ENCODE measurements at places on chromosomes 13 and 19. TPM values are rescaled to one million over a fixed set of nuclear protein-coding genes. Genes with fewer than 3 reads are reported as not detected.

- no peak for DNase-seq
Measured at GRCh38 chr13:22874839-22875238, 305.9 kb upstream of the SGCG start.

GRCh38 chr19:13400296-13400695 lies 106.0 kb downstream of the CACNA1A start:
- DNase-seq: no peak

DNA sequence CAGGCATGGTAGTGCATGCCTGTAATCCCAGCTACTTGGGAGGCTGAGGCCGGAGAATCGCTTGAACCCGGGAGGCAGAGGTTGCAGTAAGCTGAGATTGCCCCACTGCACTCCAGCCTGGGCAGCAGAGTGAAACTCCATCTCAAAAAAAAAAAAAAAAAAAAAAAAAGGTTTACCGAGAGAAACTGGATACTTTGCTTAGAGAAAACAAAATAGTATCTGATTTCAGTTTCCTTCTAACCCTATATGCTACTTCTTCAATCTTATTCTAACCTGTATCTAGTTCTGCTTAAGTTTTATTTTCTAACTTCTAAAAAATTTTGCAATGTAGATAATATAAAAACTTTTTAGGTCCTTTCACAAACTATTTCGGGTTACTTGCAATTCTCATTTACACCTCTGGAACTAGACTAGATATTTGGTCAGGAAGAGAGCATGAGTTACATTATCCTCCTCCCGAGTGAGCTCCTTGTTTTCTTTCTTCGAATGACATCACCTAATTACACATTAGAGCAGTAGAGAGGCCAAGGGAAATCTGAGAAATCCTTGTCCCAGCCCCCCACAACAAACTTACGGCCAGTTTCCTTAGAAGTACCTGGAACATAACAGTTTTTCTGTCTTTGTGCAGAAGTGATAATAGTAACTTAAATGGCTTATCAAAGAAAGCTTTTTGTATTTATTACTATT lies 128.9 kb downstream of the B3GLCT start:
- DNase-seq: no peak

- no peak for DNase-seq
Measured at GRCh38 chr19:38734426-38735256, 9.6 kb downstream of the CAPN12 start.

Gene CASP14
- 0.31 TPM for polyA plus RNA-seq

Gene DAND5
- polyA plus RNA-seq: 0.18 TPM
